ENCODE measurements at places on chromosomes 6 and 20. TPM values are rescaled to one million over a fixed set of nuclear protein-coding genes. Genes with fewer than 3 reads are reported as not detected.
A peak's percentile ranks its signal among the peaks of the same experiment; 100 is the strongest.

NKX2-2 gene
- total RNA-seq: not detected

ANKS1A gene
- 28.7 TPM for total RNA-seq

SERINC1 gene
- total RNA-seq: 173 TPM

PTK6 gene
- 7.3 TPM for total RNA-seq

CENPW gene
- total RNA-seq: 8.5 TPM

FKBP1C gene
- total RNA-seq: 1.9 TPM

POLR1C gene
- 46.3 TPM for total RNA-seq

TSPO2 gene
- total RNA-seq: not detected

NR2E1 gene
- not detected for total RNA-seq

THEMIS gene
- 2.6 TPM for total RNA-seq

SYCP2 gene
- total RNA-seq: 1.8 TPM

RNF217 gene
- total RNA-seq: 18.5 TPM

DNA sequence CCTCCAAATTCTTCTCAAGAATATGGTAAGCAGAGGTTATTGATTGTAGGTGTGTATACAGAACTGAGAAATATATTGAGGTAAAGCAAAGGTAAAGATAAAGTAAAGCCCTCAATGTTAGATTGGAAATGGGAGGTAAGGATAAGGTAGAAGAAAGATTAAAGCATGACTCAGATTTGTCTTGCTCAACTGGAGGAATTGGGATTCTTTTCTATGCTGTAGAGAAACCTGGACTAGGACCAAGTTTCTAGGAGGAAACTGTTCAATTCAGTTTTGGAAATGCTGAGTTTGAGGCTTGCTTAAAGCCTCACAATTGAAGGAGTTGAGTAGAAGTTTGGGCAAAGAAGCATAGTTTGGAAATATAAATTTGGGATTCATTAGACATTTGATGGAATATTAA is 634.0 kb upstream of the PTCHD4 start:
- no peaks in the 10 kb centered on the region for H3K36me3 ChIP-seq
- no peaks in the 10 kb centered on the region for H3K4me1 ChIP-seq
- H3K4me3 ChIP-seq: no peak overlapping the region
- DNase-seq: no peak

GRCh38 chr6:16676978-16677377 is 84.3 kb downstream of the ATXN1 start:
- DNase-seq: no peak
- peak overlapping the region; percentile 30 for H3K27ac ChIP-seq
- H3K4me3 ChIP-seq: no peak overlapping the region
- H3K4me1 ChIP-seq: peaks cover 67% of the 10 kb centered on the region
- no peaks in the 10 kb centered on the region for H3K27me3 ChIP-seq

- no peaks in the 10 kb centered on the region for H3K36me3 ChIP-seq
- no peak overlapping the region for H3K4me3 ChIP-seq
- H3K27me3 ChIP-seq: no peaks in the 10 kb centered on the region
- DNase-seq: no peak
- no peak overlapping the region for H3K27ac ChIP-seq
Measured at GRCh38 chr20:29123861-29124260, 2133.6 kb upstream of the DEFB115 start.

DNA sequence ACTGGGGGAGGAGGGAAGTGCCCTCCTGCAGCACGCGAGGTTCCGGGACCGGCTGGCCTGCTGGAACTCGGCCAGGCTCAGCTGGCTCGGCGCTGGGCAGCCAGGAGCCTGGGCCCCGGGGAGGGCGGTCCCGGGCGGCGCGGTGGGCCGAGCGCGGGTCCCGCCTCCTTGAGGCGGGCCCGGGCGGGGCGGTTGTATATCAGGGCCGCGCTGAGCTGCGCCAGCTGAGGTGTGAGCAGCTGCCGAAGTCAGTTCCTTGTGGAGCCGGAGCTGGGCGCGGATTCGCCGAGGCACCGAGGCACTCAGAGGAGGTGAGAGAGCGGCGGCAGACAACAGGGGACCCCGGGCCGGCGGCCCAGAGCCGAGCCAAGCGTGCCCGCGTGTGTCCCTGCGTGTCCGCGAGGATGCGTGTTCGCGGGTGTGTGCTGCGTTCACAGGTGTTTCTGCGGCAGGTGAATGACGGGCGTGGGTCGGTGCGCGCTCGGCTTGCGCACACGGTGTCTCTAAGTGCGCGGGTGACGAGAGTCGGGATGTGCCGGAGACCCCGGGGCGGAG is at the start of gene CDKN1A:
CDKN1A (plus strand) TSS at position 227 of the 555 bp plus-strand sequence. CDS start 5,388 bp downstream, outside the sequence.
- H3K27ac ChIP-seq: peak within 1 kb of the TSS; percentile 94
- H3K4me1 ChIP-seq: peaks cover 35% of the 10 kb centered on the region
- peak; percentile 98 for DNase-seq
- H3K4me3 ChIP-seq: peak within 1 kb of the TSS; percentile 67
- H3K27me3 ChIP-seq: peaks cover 26% of the 10 kb centered on the region

- H3K4me1 ChIP-seq: no peaks in the 10 kb centered on the region
- H3K27me3 ChIP-seq: peaks cover 13% of the 10 kb centered on the region
- no peak overlapping the region for H3K27ac ChIP-seq
- no peaks in the 10 kb centered on the region for H3K36me3 ChIP-seq
- H3K4me3 ChIP-seq: no peak overlapping the region
Measured at GRCh38 chr20:51313358-51313827, 229.1 kb downstream of the NFATC2 start.

- no peaks in the 10 kb centered on the region for H3K4me1 ChIP-seq
- no peak overlapping the region for H3K27ac ChIP-seq
- no peak overlapping the region for H3K4me3 ChIP-seq
- DNase-seq: no peak
- no peaks in the 10 kb centered on the region for H3K36me3 ChIP-seq
Measured at GRCh38 chr6:79833264-79833963, 113.9 kb downstream of the ELOVL4 start.

- no peaks in the 10 kb centered on the region for H3K36me3 ChIP-seq
- H3K4me1 ChIP-seq: peaks cover 33% of the 10 kb centered on the region
- no peak for DNase-seq
- H3K27ac ChIP-seq: no peak overlapping the region
- H3K4me3 ChIP-seq: no peak overlapping the region
- H3K27me3 ChIP-seq: no peaks in the 10 kb centered on the region
Measured at GRCh38 chr20:1539816-1540419, 17.6 kb downstream of the SIRPD start.

DNA sequence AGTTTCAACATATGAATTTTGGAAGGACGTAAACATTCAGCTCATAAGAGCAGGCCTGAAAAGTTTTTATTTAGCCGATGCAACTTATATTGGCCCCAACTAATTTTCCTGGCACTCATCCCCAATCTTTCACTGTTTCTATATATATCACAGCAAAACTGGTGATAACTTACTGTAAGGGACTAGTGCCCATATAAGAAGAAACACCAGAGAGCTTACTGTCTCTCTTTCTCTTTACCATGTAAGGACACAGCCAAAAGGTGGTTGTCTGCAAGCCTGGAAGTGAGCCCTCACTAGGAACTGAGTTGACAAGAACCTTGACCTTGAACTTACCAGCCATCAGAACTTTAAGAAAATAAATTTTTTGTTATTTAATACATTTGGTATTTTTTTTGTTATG is 807.4 kb upstream of the CITED2 start:
- H3K27ac ChIP-seq: no peak overlapping the region
- H3K4me1 ChIP-seq: no peaks in the 10 kb centered on the region
- no peak overlapping the region for H3K4me3 ChIP-seq
- no peaks in the 10 kb centered on the region for H3K27me3 ChIP-seq
- DNase-seq: no peak

GRCh38 chr6:41269716-41270115 is 16.8 kb downstream of the TREM1 start:
- DNase-seq: no peak
- H3K4me1 ChIP-seq: peaks cover 42% of the 10 kb centered on the region
- H3K27ac ChIP-seq: peak overlapping the region; percentile 5
- H3K27me3 ChIP-seq: no peaks in the 10 kb centered on the region
- no peaks in the 10 kb centered on the region for H3K36me3 ChIP-seq

DNA sequence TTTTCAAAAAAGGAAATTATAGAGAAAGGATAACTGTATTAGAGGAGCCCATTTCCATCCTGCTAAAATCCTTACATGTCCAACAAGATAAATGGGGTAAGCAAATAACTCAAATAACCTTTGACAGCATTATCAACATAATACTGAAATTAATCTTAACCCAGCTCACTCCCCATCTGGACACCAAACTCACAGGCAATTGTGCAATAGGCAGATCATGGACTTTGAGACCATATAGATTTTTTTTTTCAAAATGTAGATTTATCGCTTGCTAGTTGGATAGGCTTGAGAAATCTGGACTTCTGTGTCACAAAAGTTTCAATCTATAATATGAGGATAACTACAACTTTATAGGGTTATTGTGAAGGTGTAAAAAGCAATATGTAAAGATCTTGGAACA is 134.4 kb upstream of the ASCC3 start:
- no peak overlapping the region for H3K4me3 ChIP-seq
- H3K27me3 ChIP-seq: no peaks in the 10 kb centered on the region
- H3K4me1 ChIP-seq: no peaks in the 10 kb centered on the region

GRCh38 chr6:158413028-158413427 is 100.8 kb downstream of the TULP4 start:
- H3K4me3 ChIP-seq: no peak overlapping the region
- H3K27me3 ChIP-seq: no peaks in the 10 kb centered on the region
- no peak overlapping the region for H3K27ac ChIP-seq
- peaks cover 8% of the 10 kb centered on the region for H3K4me1 ChIP-seq

DNA sequence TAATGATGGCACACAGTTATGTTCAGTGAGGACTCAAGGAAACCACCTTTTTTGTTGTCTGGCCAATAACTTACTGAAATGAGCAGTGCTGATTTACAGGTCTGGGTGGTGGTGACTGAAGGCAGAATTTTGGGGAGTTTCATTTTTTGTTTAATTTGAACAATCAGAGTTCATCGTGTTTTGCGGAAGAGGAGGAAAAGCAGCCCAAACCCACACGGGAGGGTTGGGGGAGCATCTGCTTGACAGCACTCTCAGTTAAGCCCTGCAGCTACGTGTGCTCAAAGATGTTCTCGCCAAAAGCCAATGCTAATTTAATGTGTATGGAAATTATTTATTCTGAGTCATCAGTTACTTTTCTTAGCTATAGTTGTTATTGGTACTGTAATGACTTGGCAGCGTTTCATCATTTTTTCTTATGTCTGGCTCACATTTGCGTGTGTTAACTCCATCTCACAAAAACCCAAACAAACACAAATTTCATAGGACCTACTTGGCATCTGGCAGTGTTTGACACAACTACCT is 89.2 kb downstream of the UST start:
- H3K4me1 ChIP-seq: no peaks in the 10 kb centered on the region
- no peaks in the 10 kb centered on the region for H3K27me3 ChIP-seq
- H3K4me3 ChIP-seq: no peak overlapping the region
- no peak overlapping the region for H3K27ac ChIP-seq
- no peaks in the 10 kb centered on the region for H3K36me3 ChIP-seq

DNA sequence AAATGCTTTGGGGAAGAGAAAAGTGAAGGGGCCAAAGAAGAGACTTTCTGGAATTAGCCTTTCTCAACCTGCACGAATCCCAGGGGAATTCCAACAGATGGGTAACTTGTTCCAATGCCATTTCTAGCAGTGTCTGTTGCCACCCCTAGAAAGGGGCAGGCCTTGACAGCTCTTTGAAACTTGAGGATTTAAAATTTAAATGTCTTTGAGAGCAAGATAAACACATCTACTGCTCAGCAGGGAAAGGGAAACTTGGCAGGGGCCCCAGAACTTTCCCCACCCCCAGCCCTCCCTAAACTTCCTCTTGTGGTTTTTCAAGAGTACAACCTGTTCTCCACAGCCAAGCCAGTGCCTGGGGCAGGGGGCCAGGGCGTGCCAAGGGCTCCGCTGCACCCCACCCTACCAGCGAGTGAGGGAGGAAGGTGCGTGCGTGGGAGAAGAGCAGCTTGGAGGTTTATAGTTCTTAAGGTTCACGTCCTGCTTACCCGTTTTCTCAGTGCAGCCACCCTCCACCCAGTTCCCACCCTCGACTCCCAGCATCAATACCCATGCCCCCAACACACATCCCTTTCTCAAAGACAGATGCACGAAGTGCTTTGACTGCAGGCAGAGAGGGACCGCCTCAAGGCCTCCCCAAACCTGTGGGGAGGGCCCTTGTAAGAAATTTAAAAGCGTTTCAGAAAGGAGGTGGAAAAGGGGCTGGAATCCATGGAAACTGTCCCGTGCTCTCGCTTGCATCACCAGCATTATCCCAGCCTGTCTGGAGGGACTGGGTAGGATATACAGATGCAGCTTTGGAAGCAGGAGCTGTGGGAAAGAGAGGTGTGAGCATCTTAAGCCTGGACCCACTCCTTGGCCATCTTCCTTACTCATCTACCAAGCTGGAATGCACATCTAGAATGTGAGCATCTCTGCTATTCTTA is 4.5 kb upstream of the TAF8 start:
- DNase-seq: peak; percentile 90
- peak overlapping the region; percentile 96 for H3K27ac ChIP-seq
- no peaks in the 10 kb centered on the region for H3K27me3 ChIP-seq
- H3K36me3 ChIP-seq: no peaks in the 10 kb centered on the region
- H3K4me1 ChIP-seq: peaks cover 85% of the 10 kb centered on the region

DNA sequence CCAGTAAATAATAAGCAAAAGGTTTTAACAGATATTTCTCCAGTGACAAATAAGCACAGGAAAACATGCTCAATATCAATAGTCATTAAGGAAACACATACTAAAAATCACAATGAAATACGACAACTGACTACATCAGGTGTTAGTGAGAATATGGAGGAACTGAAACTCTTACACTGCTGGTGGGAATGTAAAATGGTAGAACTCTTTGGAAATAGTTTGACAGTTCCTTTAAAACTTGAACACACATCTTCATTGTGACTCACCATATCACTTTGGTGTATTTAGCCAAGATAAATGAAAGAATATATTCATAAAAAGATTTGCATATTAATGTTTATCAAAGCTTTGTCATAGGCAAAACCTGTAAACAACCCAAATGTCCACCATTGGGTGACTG is 11.3 kb upstream of the MAP3K5 start:
- H3K27me3 ChIP-seq: no peaks in the 10 kb centered on the region
- H3K4me1 ChIP-seq: no peaks in the 10 kb centered on the region
- no peak overlapping the region for H3K4me3 ChIP-seq
- no peak for DNase-seq
- no peaks in the 10 kb centered on the region for H3K36me3 ChIP-seq

GRCh38 chr6:150478656-150479545 is 110.1 kb downstream of the IYD start:
- no peaks in the 10 kb centered on the region for H3K36me3 ChIP-seq
- peak; percentile 55 for DNase-seq
- H3K4me3 ChIP-seq: no peak overlapping the region
- no peaks in the 10 kb centered on the region for H3K4me1 ChIP-seq
- H3K27me3 ChIP-seq: no peaks in the 10 kb centered on the region
